SJCRH30 (cell line): ENCODE measurements at places on chromosomes 3 and 15. TPM values are rescaled to one million over a fixed set of nuclear protein-coding genes. Genes with fewer than 3 reads are reported as not detected.

DNA sequence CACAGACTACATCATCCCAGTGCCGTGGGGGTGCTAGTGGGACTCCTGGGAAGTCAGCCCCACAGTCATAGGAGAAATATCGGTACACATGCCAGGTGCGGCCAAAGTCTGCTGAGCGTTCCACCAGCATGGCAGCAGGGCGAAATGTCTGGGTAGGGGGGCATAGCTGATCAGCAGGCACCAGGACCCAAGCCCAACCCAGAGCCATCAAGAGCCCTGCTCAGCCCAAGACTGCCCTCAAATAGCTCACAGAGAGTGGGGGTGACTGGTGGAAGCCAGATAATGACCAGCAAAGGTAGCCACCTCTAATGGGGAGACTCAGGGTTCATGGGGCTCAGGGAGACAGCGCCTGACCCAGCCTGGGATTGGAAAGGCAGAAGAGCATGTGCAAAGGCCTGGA, 1.3 kb downstream of the LAMB2 start:
- H3K4me1 ChIP-seq, result no peaks in the 10 kb centered on the region; the same call in 1 of the 2 replicates
- no peak overlapping the region for H3K4me3 ChIP-seq
- no peaks in the 10 kb centered on the region for H3K27me3 ChIP-seq

DNA sequence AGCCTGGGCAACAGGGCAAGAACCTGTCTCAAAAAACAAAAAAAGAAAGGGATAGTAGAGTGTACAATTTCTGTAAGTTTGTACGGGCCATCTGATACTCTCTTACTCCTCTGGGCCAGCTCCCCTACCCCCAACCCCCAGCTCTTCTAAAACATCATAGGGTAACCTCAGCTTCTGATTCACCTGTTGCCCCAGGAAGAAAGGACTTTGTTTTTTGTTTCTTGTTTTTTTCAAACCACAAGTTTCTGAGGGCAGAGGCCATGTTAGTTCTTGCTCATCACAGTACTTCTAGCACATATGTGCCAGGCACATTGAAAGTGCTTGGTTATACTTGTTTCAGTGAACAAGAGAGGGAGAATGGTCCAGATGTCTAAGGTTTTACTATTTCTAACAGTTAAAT, 20.2 kb downstream of the ATOSA start:
- no peaks in the 10 kb centered on the region for H3K4me1 ChIP-seq
- no peaks in the 10 kb centered on the region for H3K36me3 ChIP-seq
- no peak overlapping the region for H3K27ac ChIP-seq
- no peak overlapping the region for H3K4me3 ChIP-seq
- no peak for DNase-seq

- no peak overlapping the region for H3K27ac ChIP-seq
- no peaks in the 10 kb centered on the region for H3K36me3 ChIP-seq
- DNase-seq, result no peak
- no peaks in the 10 kb centered on the region for H3K4me1 ChIP-seq
- H3K4me3 ChIP-seq, result no peak overlapping the region
Observed at GRCh38 chr3:32097768-32098167, 8.7 kb upstream of the GPD1L start.

DNA sequence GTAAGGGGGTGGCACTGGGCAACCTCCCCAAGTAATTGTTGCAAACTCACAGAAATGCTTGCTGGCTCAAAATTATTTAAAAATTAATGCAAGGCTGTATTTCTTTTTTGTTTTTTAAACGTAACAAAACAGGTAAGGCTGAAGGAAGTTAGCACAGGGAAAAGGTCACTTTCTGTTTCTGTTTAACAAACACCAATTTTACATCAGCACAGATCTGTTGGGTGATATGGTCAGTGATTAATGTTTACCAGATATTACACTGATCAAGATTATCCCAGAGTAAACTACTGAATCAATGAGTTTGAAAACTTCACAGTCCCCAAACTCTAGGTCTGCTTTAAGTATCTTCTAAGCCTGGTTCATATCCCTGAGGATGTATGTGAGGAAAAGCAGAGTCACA, 558.0 kb downstream of the FOXP1 start:
- no peak overlapping the region for H3K27ac ChIP-seq
- no peak overlapping the region for H3K4me3 ChIP-seq
- H3K4me1 ChIP-seq, result no peaks in the 10 kb centered on the region
- H3K27me3 ChIP-seq, result no peaks in the 10 kb centered on the region
- DNase-seq, result no peak

DNA sequence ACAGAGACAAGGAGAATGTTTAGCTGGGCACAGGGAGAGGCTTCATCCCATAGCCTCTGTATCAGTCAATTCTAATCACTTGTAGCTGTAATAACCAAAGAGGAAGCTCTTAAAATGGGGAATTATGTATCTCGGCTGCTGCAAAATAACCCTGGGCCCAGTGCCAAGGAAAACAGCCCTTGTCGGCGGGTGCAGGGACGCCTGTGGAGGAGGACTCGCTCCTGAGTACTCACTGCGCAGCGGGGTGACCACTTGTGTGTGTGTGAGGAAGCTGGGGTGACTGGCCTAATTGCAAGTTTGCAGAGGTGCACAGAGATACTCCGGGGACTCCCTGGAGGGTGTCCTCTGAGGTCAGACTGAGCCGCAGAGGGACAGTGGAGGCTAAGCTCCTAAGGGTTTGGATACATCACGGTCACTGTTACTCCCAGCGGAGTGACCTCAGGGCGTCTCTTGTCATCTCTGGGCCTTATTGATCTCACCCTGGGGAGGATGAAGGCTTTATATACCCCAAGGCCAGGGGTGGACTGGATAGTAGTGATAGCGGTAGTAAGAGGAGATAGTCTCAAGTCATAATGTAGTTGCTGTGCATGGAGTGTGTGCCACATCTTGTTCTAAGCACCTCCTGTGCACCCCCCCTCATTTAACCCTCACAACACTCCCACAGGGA, 37.2 kb downstream of the SLC6A6 start:
- H3K4me3 ChIP-seq, result no peak overlapping the region
- H3K27me3 ChIP-seq, result no peaks in the 10 kb centered on the region
- H3K36me3 ChIP-seq, result no peaks in the 10 kb centered on the region
- DNase-seq, result peak; percentile 70

- no peak overlapping the region for H3K27ac ChIP-seq
- H3K27me3 ChIP-seq, result no peaks in the 10 kb centered on the region
- no peak overlapping the region for H3K4me3 ChIP-seq
Observed at GRCh38 chr3:159210336-159210735, 408.5 kb downstream of the MFSD1 start.

DNA sequence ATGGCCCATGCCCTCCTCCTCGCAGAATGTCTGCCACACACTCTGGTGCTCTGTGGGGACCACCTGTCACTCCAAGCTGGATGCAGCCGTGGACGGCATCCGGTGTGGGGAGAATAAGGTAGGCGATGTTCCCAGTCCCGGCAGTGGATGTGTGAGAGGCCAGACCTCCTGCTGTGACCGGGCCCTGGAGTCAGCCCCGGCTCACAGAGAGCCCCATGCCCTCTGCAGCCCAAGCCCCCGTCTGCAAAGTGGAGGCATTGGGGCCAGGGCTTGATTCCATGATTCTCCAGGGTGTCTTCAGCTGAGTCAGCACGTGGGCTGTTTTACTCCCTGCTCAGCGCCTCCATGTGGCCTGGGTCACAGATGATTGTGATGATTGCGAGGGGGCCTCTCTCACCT, 32.2 kb downstream of the GOLGA6L10 start:
- no peaks in the 10 kb centered on the region for H3K36me3 ChIP-seq
- no peak overlapping the region for H3K4me3 ChIP-seq
- H3K27me3 ChIP-seq, result no peaks in the 10 kb centered on the region
- H3K4me1 ChIP-seq, result no peaks in the 10 kb centered on the region

GRCh38 chr3:54376939-54377578, 254.7 kb downstream of the CACNA2D3 start:
- H3K4me1 ChIP-seq, result no peaks in the 10 kb centered on the region
- H3K27me3 ChIP-seq, result no peaks in the 10 kb centered on the region
- no peaks in the 10 kb centered on the region for H3K36me3 ChIP-seq
- DNase-seq, result no peak
- H3K4me3 ChIP-seq, result no peak overlapping the region
- H3K27ac ChIP-seq, result no peak overlapping the region

DNA sequence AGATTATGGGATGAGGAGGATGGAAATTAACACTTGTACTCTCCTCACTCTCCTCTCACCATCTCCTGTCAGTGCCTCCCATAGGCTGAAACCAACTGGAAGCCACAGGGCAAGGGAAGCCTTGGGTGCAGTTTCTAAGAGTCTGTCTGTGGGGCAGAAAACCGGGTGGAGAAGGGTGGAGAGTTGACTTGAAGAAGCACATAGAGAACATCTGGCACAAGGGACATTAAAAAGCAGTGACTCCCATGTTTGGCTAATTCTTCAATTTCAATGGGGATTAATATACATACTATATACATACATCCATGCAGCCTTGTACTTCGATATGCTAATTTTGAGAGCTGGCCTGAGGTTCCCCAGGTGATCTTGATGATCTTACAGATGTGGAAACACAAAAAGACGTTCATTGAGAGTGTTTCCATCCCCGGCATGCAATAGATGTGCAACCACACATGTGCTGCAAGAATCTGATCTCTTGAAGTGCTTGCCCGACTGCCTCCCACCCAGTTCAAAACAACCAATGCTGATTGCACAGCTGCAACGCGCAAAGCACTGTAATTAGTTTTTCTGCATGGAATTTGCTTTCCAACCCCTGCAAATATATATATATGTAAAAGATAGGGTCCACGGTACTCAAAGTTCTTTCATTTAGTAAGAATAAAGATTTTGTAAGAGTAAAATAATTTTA, 121.9 kb upstream of the TMC3 start:
- no peaks in the 10 kb centered on the region for H3K27me3 ChIP-seq
- H3K36me3 ChIP-seq, result no peaks in the 10 kb centered on the region
- peaks cover 10% of the 10 kb centered on the region; the same call in 1 of the 2 replicates for H3K4me1 ChIP-seq
- no peak overlapping the region for H3K27ac ChIP-seq
- no peak overlapping the region for H3K4me3 ChIP-seq
- DNase-seq, result no peak

DNA sequence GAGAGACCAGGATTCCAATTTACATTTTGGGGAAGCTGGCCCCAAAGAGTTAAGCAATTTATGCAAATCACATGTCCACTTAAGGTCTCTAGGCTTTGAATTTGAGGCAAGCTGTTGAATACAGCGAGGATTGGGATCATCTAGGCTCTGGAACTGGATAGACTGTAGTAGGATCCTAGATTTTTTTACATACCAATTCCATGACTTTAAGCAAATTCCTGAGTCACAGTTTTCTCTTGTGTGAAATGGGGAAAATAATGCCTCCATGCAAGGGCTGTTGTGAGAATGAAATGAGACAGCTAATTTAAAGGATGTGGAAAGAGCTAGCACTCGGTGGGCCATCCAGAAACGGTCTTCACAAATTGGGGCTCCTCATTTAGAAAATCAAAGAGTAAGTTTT, 103.4 kb downstream of the MINAR1 start:
- H3K4me1 ChIP-seq, result no peaks in the 10 kb centered on the region
- DNase-seq, result no peak
- no peak overlapping the region for H3K27ac ChIP-seq
- H3K27me3 ChIP-seq, result no peaks in the 10 kb centered on the region
- H3K4me3 ChIP-seq, result no peak overlapping the region

DNA sequence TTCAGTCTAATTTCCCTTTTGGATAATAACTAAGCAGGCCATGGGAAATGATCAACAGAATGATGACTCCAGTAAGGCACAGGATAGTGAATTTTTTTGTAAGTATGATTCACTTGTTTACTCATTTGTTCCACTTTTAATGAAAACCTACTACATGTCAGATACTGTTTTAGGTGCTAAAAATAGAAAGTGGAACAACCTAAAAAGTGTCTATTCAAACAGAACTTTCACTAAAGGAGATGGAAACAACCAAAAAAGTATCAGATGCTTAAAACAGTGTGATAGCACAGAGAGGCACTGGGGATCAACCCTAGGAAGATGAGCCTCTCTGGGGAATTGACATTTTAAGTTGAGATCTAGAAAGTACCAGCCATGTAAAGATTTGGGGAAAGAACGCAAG, 11.1 kb downstream of the RYK start:
- no peaks in the 10 kb centered on the region for H3K27me3 ChIP-seq
- no peak overlapping the region for H3K27ac ChIP-seq
- peaks cover 14% of the 10 kb centered on the region; the same call in 1 of the 2 replicates for H3K4me1 ChIP-seq
- no peak overlapping the region for H3K4me3 ChIP-seq
- DNase-seq, result no peak
- H3K36me3 ChIP-seq, result no peaks in the 10 kb centered on the region

- peak; percentile 47 for DNase-seq
- H3K36me3 ChIP-seq, result no peaks in the 10 kb centered on the region
- no peaks in the 10 kb centered on the region for H3K27me3 ChIP-seq
- H3K27ac ChIP-seq, result no peak overlapping the region
- no peak overlapping the region for H3K4me3 ChIP-seq
- H3K4me1 ChIP-seq, result no peaks in the 10 kb centered on the region
Observed at GRCh38 chr15:79179108-79179561, 88.6 kb upstream of the RASGRF1 start.

GRCh38 chr3:131630097-131630496, 127.3 kb upstream of the MRPL3 start:
- peaks cover 5% of the 10 kb centered on the region; the same call in 1 of the 2 replicates for H3K4me1 ChIP-seq
- peak overlapping the region; percentile 43 for H3K27ac ChIP-seq
- no peaks in the 10 kb centered on the region for H3K27me3 ChIP-seq
- H3K4me3 ChIP-seq, result no peak overlapping the region
- no peaks in the 10 kb centered on the region for H3K36me3 ChIP-seq

DNA sequence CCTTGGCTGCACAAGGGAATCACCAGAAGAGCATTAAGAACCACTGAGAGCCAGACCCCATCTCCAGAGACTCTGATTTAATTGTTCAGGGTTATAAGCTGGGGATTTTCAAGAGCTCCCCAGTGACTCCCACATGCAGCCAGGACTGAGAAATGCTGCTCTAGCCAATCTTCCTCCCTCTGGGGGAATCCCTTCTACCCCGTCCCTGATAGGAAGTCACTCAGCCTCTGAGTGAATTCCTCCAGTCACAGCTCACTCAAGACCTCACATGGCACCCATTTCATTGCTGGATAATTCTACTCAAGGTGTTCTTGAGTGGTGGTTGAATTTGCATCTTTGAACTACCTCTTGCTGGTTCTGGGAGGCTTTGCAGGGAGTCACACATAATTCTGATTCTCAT, 10.7 kb downstream of the CCR3 start:
- no peak overlapping the region for H3K4me3 ChIP-seq
- H3K27ac ChIP-seq, result no peak overlapping the region
- DNase-seq, result no peak

GRCh38 chr3:32137870-32138269, 31.4 kb downstream of the GPD1L start:
- no peaks in the 10 kb centered on the region for H3K4me1 ChIP-seq
- H3K4me3 ChIP-seq, result no peak overlapping the region
- H3K27ac ChIP-seq, result no peak overlapping the region
- H3K27me3 ChIP-seq, result no peaks in the 10 kb centered on the region
- DNase-seq, result no peak

GRCh38 chr15:66617137-66618090, 51.6 kb upstream of the LCTL start:
- H3K27ac ChIP-seq, result peak overlapping the region; percentile 35; the same call in 1 of the 2 replicates
- H3K4me3 ChIP-seq, result peak overlapping the region; percentile 6; the same call in 1 of the 2 replicates
- H3K36me3 ChIP-seq, result no peaks in the 10 kb centered on the region
- H3K27me3 ChIP-seq, result no peaks in the 10 kb centered on the region
- peak; percentile 30 for DNase-seq

GRCh38 chr3:178041931-178042330, 494.3 kb upstream of the KCNMB2 start:
- H3K36me3 ChIP-seq, result no peaks in the 10 kb centered on the region
- no peak overlapping the region for H3K4me3 ChIP-seq
- DNase-seq, result no peak
- no peaks in the 10 kb centered on the region for H3K4me1 ChIP-seq
- H3K27me3 ChIP-seq, result no peaks in the 10 kb centered on the region

The AP3B2 gene
- not detected in 2 replicates for total RNA-seq

The ST3GAL6 gene
- 17.1 and 17.6 TPM in 2 replicates for total RNA-seq

The PLA2G4D gene
- not detected in 2 replicates for total RNA-seq

The NR2E3 gene
- total RNA-seq, result 4.5 and 8.8 TPM in 2 replicates

The COX17 gene
- 48.9 and 62.9 TPM in 2 replicates for total RNA-seq

The EHHADH gene
- 3.4 and 5.7 TPM in 2 replicates for total RNA-seq
